Left ventricle myocardium inferior (tissue), 1 donor: ENCODE measurements at places on chromosomes 12 and 14.
A peak's percentile ranks its signal among the peaks of the same experiment; 100 is the strongest.

DNA sequence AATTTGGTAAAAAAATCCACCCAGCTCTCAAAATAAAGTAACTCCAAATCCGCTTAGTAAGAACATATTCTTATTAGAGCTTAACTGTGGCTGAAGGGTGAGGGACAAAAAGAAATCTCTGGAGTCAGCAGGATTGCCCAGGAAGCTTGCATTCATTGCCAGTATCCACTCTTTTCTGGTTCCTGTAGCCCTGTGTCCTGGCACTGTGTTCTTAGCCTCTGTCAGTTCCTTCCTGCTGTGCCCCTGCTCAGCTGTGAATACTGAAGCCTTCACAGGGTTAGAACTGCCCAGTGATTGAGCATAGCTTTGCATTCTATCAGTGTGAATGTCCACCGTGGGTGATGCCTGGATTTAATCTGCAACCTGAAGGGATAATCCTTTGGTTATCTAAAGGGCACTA lies 266.9 kb upstream of the PELI2 start:
- no peak for DNase-seq

DNA sequence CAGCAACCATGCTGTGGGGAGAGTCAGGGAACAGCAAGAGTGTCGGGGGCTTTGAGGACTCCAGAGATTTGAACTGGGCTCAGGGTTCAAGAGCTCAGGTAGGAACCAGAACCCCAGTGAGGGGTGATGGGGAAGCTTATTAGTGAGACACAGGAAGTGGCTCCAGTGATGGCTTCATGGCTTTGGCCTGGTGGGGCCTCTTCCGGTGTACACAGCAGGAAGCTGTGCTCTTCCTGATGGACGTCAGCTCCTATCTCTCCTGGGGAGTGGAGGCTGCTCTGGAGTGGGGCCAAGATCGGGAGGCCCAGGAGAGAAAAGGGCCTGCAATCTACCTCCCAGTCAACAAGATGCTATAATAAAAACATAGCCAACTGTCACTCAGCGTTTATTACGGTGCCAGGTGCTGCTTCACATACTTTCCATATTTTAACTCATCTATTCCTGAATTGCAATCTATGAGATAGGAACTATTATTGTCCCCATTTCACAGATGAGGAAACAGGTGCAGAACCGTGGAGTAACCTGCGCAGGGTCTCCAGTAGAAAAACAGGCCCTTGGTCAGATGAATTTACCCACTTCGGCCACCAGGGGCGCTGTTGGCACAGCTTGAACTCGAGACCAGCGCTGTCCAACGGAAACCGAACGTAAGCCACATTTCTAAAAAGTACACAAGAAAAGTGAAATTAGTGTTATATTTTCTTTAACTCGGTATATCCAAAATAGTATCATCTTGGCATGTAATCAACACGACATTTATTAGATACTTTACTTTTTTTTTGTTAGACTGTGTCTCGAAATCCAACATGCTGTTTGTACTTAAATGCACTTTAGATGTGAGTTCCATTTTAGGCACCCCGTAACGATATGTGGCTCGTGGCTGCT lies 63.6 kb upstream of the DLK1 start:
- DNase-seq: peak; percentile 59

GRCh38 chr14:95222870-95223398 lies 65.6 kb upstream of the DICER1 start:
- no peak for DNase-seq

DNA sequence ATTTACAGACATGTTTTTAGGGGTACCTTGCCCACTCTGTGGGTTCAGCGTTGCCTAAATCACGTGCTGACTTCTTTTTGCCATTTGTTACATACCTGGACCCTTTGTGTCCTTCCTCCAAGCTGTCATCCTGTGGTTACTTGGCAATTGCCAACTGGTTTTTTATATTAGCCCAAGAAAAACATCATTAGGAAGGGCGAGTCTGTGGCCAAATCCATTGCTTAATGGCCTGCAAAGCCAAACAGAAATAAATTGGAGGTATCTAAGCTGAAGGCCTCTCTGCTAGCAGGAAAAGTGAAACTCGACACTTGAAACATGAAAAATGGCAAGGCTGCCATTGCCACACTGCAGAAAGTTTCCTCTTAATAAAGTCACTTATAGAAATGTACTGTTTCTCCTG lies 190.4 kb downstream of the NUAK1 start:
- DNase-seq: no peak

DNA sequence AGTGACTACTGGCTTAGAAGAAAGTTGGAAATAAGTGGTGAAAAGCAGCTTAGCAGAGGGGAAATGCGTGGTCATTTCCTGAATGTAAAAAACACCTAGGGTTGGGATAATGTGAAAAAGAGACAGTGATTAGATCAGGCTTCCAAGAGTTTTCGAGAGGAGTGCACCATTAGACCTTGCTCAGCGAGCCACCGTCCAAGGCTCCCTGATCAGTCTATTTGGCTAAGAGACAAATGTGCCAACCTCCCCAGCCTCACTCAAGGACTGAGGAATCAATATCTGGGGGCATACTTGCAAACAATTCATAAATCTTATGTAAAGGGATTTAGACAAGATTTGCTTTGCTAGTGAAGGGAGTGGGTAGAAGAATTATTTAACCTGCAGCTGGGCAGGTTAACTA lies 594.5 kb downstream of the NRXN3 start:
- no peak for DNase-seq

GRCh38 chr14:68955164-68955850 lies 23.8 kb downstream of the ACTN1 start:
- no peak for DNase-seq

- DNase-seq: no peak
Observed at GRCh38 chr12:91763654-91764370, 381.8 kb downstream of the BTG1 start.
